ENCODE measurements at places on chromosomes 4 and X. TPM values are rescaled to one million over a fixed set of nuclear protein-coding genes. Genes with fewer than 3 reads are reported as not detected.

The RNF212 gene
- not detected for total RNA-seq

The FOXP3 gene
- total RNA-seq = not detected

GRCh38 chr4:107453987-107454386, 266.0 kb downstream of the PAPSS1 start:
- no peaks in the 10 kb centered on the region for H3K36me3 ChIP-seq
- DNase-seq = no peak
- no peak overlapping the region for H3K27ac ChIP-seq
- H3K4me3 ChIP-seq = no peak overlapping the region
- H3K27me3 ChIP-seq = no peaks in the 10 kb centered on the region
- peaks cover 7% of the 10 kb centered on the region for H3K4me1 ChIP-seq

DNA sequence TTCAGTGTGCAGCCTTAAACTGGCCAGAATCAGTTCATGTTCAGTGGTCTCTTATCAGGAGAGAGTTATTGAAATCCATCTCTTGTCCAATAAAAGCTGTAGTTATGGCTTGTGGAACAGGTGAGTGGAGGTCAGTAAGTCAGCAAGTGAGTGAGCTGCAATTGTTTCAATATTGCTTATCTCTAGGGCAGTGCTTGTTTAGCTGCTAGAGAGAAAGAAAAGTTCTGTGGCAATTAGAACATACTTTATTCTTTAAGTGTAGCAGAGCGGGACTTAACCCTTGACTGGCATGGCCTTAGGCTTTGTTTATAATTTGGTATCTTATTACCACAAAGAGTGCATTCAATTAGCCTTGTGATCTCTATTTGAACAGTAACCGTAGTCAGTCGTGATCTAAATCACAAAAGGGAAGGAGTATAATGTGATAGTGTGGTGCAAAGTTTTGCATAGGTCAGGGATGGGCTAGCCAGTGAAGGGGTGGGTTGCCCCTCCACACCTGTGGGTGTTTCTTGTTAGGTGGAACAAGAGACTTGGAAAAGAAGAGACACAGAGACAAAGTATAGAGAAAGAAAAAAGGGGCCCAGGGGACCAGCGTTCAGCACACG, 6.9 kb upstream of the ETDC start:
- no peak for DNase-seq
- no peak overlapping the region for H3K4me3 ChIP-seq
- no peaks in the 10 kb centered on the region for H3K4me1 ChIP-seq
- H3K27ac ChIP-seq = no peak overlapping the region
- H3K36me3 ChIP-seq = no peaks in the 10 kb centered on the region

The C4orf50 gene
- not detected for total RNA-seq

GRCh38 chrX:37347420-37347819, 1.7 kb upstream of the PRRG1 start:
- no peak overlapping the region for H3K4me3 ChIP-seq
- no peak for DNase-seq
- no peaks in the 10 kb centered on the region for H3K27me3 ChIP-seq
- no peaks in the 10 kb centered on the region for H3K36me3 ChIP-seq

DNA sequence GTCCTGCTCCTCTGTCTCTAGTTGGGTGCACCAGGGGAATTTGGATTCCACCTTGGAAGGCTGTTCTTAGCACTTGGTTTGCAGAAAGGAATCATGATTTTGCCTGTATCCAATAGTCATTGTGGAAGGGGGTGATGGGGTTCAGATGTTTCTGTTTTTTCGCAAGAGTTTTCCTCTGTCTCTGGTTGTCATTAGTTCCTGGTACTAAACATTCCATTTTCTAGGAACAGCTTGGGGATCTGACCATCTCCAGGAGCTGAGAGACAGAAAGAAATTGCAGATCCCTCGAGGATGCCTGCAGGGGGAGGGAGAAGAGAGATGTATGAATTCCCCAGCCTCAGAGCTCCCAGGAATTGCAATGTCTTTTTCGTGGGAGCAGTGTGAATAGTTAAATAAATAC, 70.9 kb downstream of the CYTL1 start:
- H3K36me3 ChIP-seq = no peaks in the 10 kb centered on the region
- H3K4me1 ChIP-seq = no peaks in the 10 kb centered on the region
- no peaks in the 10 kb centered on the region for H3K27me3 ChIP-seq
- H3K4me3 ChIP-seq = no peak overlapping the region
- H3K27ac ChIP-seq = no peak overlapping the region
- no peak for DNase-seq

GRCh38 chr4:188005561-188005960, 10.0 kb downstream of the ZFP42 start:
- H3K4me3 ChIP-seq = no peak overlapping the region
- H3K27ac ChIP-seq = no peak overlapping the region
- no peaks in the 10 kb centered on the region for H3K27me3 ChIP-seq

The P2RY10 gene
- total RNA-seq = 14.2 TPM
